ENCODE measurements at places on chromosomes 12 and 14.

GRCh38 chr12:124111006-124111405 lies 138.0 kb downstream of the ZNF664 start:
- no peak for DNase-seq

DNA sequence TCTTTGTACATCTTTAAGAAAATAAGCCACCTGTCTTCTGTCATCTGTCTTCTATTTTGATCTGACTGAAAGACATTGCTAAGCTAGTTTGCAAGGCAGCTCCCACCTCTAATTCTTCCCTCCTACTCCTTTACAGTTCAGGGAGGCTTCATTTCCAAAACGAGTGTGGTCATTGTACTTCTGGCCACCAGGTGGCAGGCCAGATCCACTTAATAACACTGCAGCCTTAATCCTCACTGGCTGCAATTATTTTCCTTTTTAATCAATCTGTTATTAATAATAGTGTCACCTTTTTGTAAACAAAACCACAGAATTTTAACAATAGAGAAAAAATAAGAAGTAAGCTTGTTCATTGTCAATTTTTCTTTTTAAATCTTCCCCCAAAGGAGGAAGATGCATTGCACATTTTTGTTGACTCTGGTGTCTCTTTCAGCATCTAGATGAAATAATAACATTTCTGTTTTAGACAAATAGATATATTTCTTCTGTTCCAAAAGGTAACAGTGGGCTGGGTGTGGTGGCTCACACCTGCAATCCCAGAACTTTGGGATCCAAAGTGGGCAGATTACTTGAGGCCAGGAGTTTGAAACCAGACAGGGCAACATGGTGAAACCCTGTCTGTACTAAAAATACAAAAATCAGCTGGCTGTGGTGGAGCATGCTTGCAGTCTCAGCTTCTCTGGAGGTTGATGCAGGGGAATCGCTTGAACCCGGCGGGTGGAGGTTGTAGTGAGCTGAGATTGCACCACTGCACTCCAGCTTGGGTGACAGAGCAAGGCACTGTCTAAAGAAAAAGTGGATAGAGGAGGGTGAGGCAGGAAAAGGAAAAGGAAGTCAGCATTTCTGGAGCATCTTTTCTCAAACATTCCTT lies 23.3 kb downstream of the GABARAPL1 start:
- no peak for DNase-seq

DNA sequence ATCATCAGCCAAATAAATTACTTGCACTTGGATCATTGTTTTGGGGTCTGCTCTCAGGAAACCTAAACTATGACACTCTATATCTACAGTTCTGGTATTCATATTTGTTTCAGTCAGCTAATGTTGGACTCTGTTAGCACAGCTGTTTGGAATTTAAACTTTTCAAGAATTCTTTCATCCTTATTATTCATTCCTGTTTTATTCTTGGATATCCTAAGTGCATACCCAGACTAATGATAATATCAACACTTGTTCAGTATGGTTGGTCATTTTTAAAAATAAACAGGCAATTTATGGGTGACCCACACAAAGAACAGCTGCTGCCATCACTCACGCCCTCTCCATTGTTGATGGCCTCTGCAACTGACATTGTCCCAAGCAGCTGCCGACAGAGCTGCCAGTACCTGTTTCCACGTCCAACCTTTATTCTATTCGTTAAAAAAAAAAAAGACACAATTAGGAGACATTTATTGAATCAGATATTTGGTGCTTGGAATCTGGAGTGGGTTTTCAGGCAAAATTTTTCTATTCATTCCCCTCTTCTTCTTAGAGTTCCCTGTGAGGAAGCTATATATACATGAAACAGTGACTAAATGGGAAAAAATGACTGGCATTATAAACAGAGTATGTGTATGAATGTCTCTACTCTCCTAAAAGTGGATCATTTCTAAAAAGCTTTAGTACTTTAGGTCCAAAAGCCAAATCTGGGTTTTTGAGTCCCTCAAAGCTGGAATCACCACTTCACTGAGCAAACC lies 252.1 kb upstream of the NAV3 start:
- no peak for DNase-seq

GRCh38 chr14:105468621-105469241 lies 5.9 kb upstream of the CRIP2 start:
- no peak for DNase-seq

- no peak for DNase-seq
Measured at GRCh38 chr14:66380143-66380542, 106.0 kb upstream of the CCDC196 start.

DNA sequence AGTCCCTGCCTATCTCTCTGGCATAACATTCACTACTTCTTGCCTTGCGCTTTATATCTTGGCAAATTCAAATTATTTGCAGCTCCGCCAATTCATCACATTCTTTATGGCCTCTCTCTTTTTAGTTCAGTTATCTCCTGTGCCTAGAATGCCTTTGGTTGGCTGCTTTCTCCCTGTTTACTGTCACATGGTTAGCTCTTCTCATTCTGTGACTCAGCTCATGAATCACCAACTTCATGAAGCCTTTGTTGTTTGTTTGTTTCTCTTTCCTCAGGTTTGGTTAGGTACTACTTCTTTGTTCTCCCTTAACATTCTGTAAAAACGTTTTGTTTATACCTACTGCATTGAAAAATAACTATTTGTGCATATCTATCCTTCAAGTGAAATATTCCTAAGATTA lies 376.5 kb upstream of the GARIN6 start:
- no peak for DNase-seq

DNA sequence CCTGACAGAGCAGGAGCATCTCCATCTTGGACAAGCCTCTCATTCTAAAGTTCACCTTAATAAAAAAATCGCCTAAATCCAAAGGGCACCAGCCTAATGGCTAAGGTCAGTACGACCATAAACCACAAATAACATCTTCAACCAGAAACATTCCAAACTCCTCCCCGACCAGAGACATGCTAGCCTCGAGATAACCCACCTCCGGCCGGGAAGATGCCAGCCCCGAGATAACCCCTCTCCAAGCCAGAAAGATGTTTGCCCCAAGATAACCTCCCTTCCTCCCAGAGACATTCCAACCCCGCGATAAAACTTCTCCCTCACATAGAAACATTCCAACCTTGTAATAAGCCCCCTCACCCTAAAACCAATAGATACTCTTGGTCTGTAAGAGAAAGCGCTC lies 86.8 kb upstream of the PKP2 start:
- DNase-seq, result no peak

GRCh38 chr12:91289906-91290305 lies 107.3 kb upstream of the DCN start:
- no peak for DNase-seq

- DNase-seq, result no peak
Measured at GRCh38 chr12:11761869-11762567, 112.5 kb downstream of the ETV6 start.

- DNase-seq, result peak; percentile 67
Measured at GRCh38 chr14:92748259-92749016, at the start of gene LGMN. TSS of gene LGMN (minus strand) at chr14:92748627. CDS start at chr14:92732786, 15,841 bp downstream.

GRCh38 chr14:68548194-68549076 lies 244.4 kb downstream of the ZFP36L1 start:
- DNase-seq, result no peak

GRCh38 chr14:64340560-64341196 lies 46.5 kb upstream of the ESR2 start:
- no peak for DNase-seq

DNA sequence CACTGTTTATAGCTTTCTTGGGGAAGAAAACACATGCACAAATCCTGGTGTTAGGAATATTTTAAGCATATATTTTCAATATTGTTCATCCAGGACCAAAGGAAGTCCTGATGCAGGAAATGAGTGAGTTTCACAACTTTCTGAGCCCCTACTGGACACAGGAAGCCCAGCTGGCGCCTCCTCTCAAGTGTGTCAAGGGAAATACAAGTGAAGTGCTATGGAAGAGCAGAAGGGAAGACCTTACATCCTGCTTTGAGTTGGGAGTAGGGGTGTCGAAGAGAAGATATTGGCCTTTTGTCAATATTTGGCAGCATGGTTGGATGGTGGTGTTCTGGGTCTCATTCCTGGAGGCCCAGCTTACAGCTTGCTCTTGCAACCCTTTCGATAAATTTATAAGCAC lies 66.1 kb upstream of the ZDHHC17 start:
- no peak for DNase-seq

DNA sequence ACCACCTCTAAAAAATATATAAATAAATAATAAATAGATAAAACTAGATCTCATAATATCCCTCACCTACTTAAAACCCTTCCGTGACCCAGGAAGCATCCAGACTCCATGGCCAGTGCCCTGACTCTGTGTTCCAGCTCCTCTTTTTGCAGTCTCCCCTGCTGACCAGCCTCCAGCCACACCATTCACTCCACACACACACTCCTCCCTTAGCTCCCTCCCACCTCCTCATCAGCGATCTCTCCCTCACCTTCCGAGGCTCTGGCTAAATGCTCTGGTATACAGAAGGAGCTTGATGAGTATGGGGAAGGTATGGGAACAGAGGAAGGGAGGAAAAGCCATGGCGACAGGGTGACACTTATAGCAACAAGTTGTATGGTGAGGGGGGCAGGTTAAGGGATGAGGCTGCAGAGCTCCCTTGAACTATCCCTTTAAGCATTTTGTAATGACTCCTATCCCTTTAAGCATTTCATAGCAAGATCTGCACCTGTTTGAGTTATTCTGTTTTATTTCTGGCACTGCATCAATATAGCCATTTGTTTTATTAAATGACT lies 26.1 kb upstream of the EIF4B start:
- DNase-seq, result no peak

DNA sequence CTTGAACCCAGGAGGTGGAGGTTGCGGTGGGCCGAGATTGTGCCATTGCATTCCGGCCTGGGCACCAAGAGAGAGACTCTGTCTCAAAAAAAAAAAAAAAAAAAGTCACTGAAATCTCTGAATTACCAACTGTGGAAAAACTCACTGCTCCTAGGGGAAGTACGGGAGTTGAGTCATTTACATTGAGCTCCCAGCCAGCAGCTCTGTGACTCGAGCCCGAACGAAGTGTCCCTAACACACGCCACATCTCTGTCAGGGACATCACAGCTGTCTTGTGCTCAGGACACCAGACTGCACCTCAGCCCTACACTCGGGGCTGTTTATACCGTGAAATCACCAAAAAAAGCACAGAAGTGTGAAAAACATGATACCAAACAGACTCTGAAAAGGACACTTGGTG lies 21.1 kb downstream of the ATP6V0A2 start:
- DNase-seq, result no peak

DNA sequence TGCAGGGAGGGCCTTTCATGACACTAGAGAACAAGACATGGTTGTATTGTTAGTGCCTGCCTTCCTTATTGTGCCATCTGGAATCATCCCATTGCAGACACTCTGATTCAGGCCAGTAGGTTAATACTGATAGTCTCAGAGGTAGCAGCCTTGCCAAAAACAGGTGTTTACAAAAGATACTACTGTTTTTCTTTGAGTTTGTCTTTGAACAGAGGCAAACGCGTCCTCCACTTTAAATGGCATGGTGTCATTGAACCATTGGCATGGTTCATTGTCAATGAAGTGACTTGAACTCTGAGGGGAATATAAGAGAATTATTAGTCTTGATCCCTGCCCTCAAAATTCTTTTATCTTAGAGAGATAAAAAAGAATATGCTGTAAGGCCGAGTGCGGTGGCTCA lies 4.2 kb downstream of the FNTB start:
- no peak for DNase-seq

GRCh38 chr12:54195737-54196347 lies 7.1 kb upstream of the SMUG1 start:
- no peak for DNase-seq

DNA sequence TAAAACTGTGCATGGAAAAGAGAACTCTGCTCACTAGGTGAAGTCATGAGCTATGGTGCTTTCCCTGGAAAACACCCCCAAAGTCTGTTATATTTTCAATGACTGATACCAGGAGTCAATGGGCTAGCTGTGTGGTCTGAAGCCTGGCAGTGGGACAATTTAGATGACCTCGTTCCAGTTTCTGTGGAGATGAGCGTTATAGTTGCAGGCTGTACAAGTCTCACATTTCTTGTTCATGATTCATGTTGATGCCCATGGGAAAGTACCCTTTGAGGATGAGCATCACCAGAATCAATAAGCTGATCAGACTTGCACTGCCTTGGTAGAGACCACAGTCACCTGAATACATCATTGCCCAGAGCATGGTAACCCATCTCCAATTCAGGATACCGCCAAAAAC lies 70.7 kb downstream of the NOVA1 start:
- DNase-seq, result no peak
